ENCODE measurements at places on chromosomes 7 and 10.

DNA sequence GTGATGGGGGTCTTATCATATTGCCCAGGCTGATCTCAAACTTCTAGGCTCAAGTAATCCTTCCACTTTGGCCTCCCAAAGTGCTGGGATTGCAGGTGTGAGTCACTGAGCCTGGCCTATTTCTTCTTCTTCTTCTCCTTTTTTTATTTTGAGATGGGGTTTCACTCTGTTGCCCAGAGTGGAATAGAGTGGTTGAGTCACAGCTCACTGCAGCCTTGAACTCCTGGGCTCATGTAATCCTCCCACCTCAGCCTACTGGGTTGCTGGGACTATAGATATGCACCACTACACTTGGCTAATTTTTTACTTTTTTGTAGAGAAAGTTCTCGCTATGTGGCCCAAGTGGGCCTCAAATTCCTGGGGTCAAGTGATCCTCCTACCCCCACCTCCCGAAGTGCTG is 124.3 kb downstream of the SKIDA1 start:
- peak; percentile 65 for DNase-seq

DNA sequence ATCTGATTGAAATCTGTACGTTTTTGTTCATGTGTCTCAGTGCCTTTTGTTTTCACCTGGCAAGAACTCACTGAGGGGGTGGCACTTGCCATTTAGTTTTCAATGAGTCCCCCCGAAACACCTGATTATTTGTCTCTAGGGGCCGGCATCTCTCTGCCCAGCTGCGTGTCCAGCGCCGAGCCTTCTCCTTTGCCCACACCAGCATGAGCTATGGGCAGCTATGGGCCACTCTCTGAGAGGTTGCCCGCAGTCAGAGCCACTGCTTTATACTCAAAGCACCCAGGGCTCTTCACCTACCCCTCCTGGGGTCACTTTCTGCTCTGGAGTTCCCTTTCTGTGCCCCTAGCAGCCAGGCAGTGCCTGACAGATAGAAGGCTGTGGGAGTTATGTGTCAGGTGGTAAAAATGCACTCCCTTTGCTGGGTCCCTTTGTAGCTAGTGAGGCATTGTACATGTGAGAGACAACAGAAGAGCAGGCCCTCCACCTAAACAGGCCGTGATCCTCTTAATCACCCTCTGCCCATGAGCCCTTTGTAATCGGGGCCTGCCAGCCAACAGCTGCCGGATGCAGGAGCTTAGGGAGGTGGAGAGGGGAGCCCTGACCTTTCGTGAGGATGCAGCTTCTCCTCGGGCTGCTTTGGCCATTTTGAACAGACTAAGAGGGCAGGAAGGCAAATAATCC is 133.1 kb upstream of the NPS start:
- no peak for DNase-seq

DNA sequence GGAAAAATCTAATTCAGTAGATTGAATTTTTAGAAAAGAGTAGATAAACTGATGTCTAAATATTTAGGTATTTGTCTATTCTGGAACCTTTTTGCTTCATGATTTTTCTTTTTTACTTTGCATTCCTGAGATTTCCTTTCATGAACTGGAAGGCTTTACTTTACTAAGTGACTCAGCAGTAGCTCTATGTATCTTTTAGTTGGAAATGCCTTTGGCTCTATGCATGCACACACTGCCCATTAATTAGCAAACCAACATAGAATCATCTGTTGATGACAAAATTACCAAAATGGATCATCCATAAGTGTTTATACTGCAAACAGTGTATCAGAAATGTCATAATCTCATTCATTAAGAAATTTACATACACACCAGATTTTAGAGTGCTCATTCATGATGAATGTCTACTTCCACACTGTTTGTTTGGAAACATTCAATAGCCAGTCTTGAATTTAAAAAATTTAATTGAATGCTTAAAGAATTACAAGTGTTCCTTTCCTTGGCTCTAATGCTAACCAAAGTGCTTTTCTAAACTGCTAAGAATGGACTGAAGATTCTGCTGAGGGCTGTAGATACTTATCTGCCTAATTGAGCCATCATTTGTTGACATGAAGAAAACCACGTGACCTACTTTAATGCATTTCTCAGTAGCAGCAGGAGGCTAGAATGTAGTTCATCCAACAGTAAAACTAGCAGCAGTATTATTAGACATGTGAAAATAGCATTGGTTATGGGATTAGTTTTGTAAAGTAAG is 282.0 kb downstream of the ADK start:
- peak; percentile 76 for DNase-seq

DNA sequence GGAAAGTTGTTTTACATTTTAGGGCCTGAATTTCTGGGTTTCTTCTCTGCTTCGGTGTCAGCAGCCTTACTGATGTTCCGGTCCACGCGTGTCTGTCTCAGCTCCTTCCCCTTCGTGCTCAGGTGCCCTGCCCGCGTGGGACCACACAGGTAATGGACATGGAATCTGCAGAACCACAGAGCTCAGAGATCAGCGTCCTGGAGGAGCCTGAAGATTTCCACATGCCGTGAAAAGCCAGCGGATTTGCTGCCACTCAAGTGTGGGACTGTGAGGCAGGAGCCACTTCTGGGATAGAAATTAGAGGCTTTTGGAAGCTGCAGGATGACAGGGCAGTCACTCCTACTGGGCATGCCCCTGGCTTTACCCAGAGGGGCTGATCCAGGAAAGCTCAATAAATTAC is 666.1 kb upstream of the FOXK1 start:
- no peak for DNase-seq

DNA sequence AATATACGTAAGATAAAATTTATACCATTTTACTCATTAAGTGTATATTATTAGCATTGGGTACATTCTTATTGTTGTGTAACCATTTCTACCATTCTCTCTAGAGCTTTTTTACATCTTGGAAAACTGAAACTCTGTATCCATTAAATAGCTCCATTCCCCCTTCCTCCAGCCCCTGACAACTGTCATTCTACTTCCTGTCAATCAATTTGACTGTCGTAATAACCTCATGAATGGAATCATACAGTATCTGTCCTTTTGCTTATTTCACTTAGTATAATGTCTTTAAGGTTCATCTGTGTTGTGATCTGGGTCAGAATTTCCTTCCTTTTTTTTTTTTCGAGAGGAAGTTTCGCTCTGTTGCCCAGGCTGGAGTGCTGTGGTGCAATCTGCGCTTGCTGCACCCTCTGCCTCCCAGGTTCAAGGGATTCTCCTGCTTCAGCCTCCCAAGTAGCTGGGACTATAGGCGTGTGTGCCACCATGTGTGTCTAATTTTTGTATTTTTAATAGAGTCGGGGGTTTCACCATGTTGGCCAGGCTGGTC is 15.6 kb downstream of the ZRANB1 start:
- DNase-seq = no peak

DNA sequence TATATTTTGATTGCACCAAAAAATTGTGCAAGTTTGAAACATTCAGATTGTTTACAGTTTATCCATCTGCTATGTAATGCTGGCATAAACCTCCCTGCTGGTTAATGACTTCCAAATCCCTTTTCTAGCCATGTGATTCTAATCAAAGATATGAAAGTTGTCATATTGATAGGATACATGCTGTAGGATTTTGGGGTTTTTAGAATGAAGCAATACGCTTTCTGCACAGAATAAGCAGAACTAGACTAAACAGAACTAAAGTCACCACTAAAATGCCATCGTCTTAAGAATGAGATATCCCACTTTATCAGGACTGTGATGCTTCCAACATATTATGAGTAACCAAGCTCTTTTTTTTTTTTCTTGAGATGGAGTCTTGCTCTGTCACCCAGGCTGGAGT is 856 bp downstream of the SSMEM1 start:
- DNase-seq = no peak

DNA sequence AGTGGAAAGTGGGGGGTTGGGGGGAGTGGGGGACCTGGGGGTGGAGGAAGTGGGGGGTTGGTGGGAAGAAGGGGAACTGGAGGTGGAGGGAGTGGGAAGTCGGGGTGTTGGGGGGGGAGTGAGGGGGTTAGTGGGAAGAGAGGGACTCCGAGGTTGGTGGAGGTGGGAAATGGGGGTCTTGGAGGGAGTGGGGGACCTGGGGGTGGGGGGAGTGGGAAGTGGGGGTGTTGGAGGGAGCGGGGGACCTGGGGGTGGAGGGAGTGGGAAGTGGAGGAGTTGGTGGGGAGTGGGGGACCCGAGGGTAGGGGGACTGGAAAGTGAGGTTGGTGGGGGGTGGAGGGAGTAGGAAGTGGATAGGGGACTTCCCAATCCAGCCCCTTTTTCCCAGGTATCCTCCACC is 906 bp upstream of the MMD2 start:
- no peak for DNase-seq

DNA sequence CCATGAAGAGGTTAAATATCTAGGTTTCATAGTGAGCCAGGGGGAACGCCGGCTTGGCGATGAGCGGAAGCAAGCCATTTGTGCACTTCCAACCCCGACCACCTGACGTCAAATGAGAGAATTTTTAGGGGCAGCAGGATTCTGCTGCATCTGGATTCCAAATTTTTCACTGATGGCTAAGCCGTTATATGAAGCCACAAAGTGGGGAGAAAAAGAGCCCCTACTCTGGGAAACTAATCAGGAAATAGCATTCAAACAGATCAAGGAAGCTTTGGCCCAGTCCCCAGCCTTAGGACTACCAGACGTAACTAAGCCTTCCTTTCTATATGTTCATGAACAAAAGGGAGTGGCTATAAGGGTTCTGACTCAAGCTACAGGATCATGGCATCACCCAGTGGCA is 12.9 kb upstream of the ADCK2 start:
- DNase-seq = no peak

- no peak for DNase-seq
These were observed 168.4 kb downstream of the SEMA3D start for GRCh38 chr7:85018498-85018897.

DNA sequence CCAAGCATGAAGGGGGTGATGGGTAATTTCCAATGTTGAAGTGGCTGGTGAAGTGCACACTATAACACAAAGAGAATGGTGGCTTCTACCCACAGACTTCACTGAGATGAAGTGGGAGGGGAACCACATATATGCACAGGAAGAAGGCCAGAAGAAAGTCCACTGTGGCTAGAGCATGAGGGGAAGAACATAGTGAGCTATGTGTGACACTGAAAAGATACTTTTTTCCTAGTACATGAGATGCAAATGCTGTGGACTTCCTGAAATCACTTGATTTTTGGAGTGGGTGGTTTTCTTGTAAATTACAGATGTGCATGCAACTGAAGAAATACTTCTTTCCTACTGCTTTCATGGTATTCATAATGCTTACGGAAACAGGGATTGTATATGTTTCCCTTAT is 115.6 kb upstream of the PHYHIPL start:
- DNase-seq = no peak

GRCh38 chr7:148782757-148783456 is 84.2 kb downstream of the CUL1 start:
- no peak for DNase-seq

DNA sequence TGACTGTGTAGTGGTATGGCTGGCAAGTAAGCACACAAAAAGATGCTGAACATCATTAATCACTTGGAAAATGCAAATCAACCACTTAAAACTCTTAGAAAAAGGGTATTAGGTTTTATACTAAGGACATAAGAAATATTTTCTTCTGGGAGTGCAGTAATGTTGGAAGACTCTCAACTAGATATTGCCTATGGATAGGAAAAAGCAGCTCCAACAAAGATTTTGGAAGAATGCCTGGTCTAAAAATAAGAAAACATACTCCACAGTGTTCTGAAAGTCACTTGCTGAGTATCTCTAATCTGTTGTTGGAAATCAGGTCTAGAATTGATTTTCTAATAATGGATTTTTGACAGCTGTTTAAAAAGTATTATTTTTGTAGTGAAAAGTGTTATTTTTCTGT is 50.8 kb upstream of the PHYHIPL start:
- DNase-seq = no peak

DNA sequence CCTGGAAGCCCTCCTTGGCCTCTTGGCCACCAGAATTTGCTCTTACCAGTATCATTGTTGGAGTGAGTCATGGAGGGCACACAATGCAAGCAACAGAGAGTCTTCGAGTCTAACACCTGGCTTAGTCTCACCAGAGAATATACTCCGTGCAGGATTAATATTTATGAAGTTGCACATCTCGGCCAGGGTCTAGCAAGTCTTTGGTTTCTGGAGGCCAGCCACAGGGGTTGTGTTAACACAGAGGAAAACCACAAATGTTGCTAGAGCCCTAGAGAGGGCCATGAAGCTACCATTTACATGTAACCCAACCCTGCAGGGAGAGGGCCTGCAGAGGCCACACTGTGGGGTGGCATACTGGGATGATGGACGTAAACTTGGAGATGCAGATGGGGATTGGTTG is 71.8 kb downstream of the MTPN start:
- DNase-seq = peak; percentile 31

- no peak for DNase-seq
These were observed 203.1 kb downstream of the TFEC start for GRCh38 chr7:115827305-115828045.

- peak; percentile 65 for DNase-seq
These were observed 4.0 kb upstream of the RBM28 start for GRCh38 chr7:128347647-128348097.

DNA sequence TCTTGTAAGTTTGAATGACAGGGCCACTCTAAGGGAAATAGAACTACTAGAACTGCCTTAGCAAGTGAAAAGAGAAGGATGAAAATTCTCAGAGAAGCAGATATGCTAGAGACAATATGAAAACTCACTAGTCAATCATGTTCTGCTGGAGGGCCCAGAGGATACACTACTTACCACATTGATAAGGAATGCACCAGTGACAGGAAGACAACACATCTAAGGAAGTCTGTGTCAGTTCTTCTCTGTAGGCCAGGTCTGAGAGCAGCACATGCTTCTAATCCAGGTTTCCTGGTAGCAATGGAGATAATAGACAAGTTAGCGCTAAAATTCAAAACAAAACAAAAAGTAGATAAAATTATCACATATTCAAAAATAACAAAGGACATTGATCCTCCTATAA is 235.2 kb upstream of the AKR1E2 start:
- DNase-seq = no peak

- DNase-seq = no peak
These were observed 494.3 kb upstream of the AUTS2 start for GRCh38 chr7:69104023-69104422.

- peak; percentile 58 for DNase-seq
These were observed at the start of gene BMPER for GRCh38 chr7:33905389-33906032. TSS of gene BMPER (plus strand) at chr7:33905539. CDS start at chr7:33905614, 75 bp downstream.
